ENCODE measurements at places on chromosomes 5 and 9. TPM values are rescaled to one million over a fixed set of nuclear protein-coding genes. Genes with fewer than 3 reads are reported as not detected.

The PTPN3 gene
- 22.0 TPM for total RNA-seq

The PTGS1 gene
- total RNA-seq = 3.1 TPM

The TMEM174 gene
- 0.22 TPM for total RNA-seq

The SOHLH1 gene
- total RNA-seq = not detected

DNA sequence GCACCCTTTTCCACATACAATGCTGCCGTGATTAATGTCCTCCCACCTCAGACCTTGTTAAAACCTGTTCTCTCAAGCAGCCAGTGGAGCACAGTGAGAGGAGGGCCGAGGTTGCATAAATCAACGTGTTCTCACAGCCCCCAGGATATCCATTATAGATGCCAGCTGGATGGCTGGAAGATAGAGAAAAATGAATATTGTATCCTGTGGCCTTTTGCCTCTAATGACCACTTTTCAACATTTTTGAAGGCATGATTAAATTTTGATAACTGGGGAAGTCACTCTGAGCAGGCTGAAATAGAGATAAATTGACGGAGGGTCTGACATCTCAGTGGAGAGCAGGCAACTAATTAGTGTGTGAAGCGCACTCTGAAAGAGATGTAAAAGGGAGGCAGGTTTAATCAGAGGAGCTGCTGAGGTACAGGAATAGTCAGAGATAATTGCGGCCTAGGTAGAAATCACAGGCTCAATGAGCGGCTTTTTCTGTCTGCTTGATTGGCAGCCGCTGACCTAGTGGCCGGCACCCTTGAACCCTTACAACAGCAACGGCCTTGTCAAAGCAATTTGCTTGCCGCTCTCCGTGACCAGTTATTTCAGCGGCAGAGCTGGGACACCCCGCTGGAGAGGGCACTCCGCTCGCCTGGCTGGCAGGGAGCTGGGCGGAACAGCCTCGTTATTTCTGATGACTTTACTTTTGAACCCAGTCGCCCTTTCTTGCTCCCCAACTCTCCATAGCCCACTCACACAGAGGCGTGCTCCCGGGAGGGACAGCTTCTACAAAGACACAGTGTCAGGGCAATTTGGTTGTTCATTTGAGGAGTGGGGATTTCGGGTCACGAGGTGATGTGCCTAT, 560.7 kb downstream of the PSAT1 start:
- DNase-seq = no peak

DNA sequence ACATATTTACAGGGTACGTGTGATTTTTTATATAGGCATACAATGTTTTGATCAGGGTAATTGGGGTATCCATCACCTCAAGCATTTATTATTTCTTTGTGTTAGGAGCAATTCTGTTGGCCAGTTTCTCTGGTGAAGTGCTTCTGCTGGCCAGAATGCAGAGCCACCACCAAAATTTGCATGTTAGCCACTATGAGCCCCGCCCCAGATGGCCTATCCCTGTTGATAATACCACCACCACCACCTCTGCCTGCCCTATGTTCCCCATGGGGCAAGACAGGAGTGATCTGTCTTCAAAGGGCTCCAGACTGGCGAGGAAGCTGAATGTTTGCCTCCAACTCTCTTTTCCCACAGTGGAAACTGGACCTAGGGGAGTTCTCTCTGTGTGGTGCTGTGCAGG, 26.0 kb upstream of the JAK2 start:
- no peak for DNase-seq

The ALDOB gene
- total RNA-seq = not detected

All from thyroid gland (tissue), 4 donors.